HFFc6 (cell line): ENCODE measurements at places on chromosomes 6 and 20. TPM values are rescaled to one million over a fixed set of nuclear protein-coding genes. Genes with fewer than 3 reads are reported as not detected.
A peak's percentile ranks its signal among the peaks of the same experiment; 100 is the strongest.

DNA sequence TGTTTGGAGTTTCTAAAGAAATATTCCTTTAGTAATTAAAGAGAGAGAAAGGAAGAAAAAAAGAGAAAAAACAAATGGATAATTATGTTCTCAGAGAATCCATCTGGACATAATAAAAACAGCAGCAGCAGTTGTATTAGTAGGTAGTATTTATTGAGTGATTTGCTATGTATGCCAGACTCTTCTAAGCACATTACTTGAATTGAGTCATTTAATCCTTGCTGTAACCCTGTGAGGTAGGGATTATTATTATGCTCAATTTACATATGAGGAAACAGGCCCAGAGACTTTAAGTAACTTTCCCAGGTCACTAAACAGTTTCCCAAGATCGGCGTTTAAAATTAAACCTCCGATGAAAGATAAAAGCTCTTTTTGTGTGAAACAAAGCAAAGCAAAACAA, 238.8 kb downstream of the TSHZ2 start:
- H3K27ac ChIP-seq = no peak overlapping the region
- no peak overlapping the region for H3K4me3 ChIP-seq
- H3K36me3 ChIP-seq = no peaks in the 10 kb centered on the region
- H3K27me3 ChIP-seq = no peaks in the 10 kb centered on the region; the same call in 1 of the 2 replicates
- no peak for DNase-seq

DNA sequence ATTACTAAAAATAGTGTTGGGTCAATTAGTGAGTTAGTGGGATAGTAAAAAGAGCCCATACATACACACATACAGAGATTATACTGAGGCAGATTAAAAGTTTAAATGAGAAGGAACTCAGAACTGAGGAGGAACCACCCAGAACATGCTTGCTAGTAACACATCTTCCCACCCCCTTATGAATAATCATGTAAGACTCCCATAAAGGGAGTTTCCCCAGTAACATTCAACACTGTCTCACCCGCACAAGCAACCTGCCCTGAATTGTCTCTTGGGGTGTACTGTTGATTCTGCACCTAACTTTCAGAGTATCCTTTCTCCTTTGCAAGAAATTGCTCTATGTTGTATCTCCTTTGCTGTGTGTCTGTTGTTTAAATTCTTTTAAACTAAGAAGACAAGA, 11.1 kb upstream of the HLA-DQB2 start:
- H3K36me3 ChIP-seq = no peaks in the 10 kb centered on the region
- H3K4me3 ChIP-seq = no peak overlapping the region
- peaks cover 17% of the 10 kb centered on the region for H3K27me3 ChIP-seq
- H3K27ac ChIP-seq = no peak overlapping the region
- DNase-seq = no peak

Gene IL17F
- not detected in 3 replicates for total RNA-seq

Gene TEAD3
- 35.0 and 35.7 TPM in 2 replicates for total RNA-seq

Gene GJA10
- total RNA-seq = not detected in 3 replicates

DNA sequence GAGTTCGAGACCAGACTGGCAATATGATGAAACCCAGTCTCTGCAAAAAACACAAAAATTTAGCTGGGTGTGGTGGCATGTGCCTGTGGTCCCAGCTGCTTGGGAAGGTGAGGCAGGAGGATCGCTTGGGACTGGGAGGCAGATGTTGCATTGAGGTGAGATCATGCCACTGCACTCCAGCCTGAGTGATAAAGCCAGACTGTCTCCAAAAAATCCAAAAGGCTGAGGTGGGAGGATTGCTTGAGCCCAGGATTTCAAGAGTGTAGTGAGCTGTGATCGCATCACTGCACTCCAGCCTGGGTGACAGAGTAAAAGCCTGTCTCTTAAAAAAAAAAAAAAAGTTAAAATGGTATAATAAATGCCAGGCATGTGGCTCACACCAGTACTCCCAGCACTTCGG, 1.3 kb upstream of the PTCRA start:
- H3K27ac ChIP-seq = no peak overlapping the region
- no peak overlapping the region for H3K4me3 ChIP-seq
- no peaks in the 10 kb centered on the region for H3K36me3 ChIP-seq

DNA sequence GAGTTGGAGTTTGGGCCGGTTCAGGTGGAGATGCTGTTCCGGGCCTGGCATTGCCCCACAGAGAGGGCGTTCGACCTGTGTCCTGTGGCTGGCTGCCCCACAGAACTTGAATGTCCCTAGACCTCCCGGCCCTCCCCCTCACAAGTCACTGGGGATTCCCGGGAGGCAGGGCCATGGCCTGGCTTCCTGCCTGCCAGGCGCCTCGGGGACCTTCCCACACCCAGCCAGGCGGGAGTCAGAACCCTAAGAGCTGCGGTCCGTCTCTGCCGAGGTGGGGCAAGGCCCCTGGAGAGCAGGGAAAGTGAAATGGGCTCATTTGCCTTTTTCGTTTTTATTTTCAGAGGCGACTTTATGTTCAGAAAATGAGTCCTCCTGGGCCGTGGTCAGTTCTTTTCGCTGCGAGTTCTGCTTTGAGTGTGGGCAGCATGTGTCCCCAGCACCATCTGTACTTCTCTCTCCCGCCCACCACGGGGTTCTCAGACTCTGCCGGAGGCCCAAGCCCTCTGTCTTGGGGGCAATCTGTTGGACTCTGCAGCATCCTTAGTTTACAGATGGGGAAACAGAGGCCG, 8.5 kb downstream of the RBM38 start:
- no peaks in the 10 kb centered on the region; the same call in 1 of the 2 replicates for H3K27me3 ChIP-seq
- H3K4me1 ChIP-seq = peaks cover 8% of the 10 kb centered on the region
- DNase-seq = no peak
- H3K27ac ChIP-seq = no peak overlapping the region; the same call in 1 of the 2 replicates
- peaks cover 9% of the 10 kb centered on the region; the same call in 1 of the 2 replicates for H3K36me3 ChIP-seq
- no peak overlapping the region for H3K4me3 ChIP-seq

DNA sequence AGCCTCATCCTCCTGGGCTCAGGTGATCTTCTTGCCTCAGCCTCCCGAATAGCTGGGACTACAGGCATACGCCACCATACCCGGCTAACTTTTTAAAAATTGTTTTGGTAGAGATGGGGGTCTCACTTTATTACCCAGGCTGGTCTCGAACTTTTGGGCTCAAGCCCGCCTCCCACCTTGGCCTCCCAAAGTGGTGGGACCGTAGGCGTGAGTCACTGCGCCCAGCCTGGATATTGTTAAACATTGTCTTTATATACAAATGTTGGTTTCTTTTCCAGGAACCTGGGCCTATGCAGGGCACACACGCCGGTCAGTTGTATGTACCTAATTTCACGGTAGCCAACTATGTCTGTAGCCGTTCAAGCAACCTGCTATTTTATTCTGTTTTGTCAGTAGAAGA, 60.1 kb downstream of the SYNJ2 start:
- peaks cover 64% of the 10 kb centered on the region for H3K36me3 ChIP-seq
- no peak for DNase-seq
- peaks cover 3% of the 10 kb centered on the region for H3K27me3 ChIP-seq

Gene ETV7
- 0.20 to 0.57 TPM in 2 of 3 replicates, not detected in the other for total RNA-seq

GRCh38 chr20:58870293-58871014, 17.9 kb downstream of the GNAS start:
- no peak overlapping the region for H3K27ac ChIP-seq
- H3K27me3 ChIP-seq = peaks cover 16% of the 10 kb centered on the region
- H3K4me1 ChIP-seq = peaks cover 9% of the 10 kb centered on the region
- no peak overlapping the region for H3K4me3 ChIP-seq

DNA sequence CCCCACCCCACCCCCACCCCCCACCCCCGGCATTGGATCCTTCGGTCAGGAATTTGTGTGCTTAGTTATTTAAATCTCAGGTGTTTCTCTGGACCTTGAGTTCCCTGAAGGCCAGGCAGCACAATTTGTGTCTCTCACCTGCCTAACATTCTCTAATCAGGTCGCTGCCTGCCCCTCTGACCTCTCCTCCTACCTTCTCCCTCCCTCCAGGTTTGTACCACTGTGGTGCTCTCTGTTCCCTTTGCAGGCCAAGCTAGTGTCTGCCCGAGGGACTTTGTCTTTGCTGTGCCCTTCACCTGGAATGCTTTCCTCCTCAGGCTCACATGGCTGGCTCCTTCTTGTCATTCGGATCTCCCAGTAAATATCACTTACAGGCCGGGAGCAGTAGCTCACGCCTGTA, 131.4 kb upstream of the SLC2A12 start:
- H3K4me3 ChIP-seq = no peak overlapping the region
- no peak for DNase-seq
- peaks cover 3% of the 10 kb centered on the region for H3K27me3 ChIP-seq
- no peak overlapping the region for H3K27ac ChIP-seq

- peaks cover 6% of the 10 kb centered on the region for H3K4me1 ChIP-seq
- DNase-seq = no peak
- H3K36me3 ChIP-seq = no peaks in the 10 kb centered on the region
- no peak overlapping the region for H3K27ac ChIP-seq
- H3K27me3 ChIP-seq = peaks cover 8% of the 10 kb centered on the region
- no peak overlapping the region for H3K4me3 ChIP-seq
Measured at GRCh38 chr6:36694616-36695015, 3.0 kb upstream of the RAB44 start.

Gene HTR1E
- not detected in 3 replicates for total RNA-seq

- DNase-seq = no peak
- no peaks in the 10 kb centered on the region for H3K36me3 ChIP-seq
- H3K4me3 ChIP-seq = no peak overlapping the region
- peaks cover 12% of the 10 kb centered on the region for H3K27me3 ChIP-seq
- H3K4me1 ChIP-seq = peaks cover 6% of the 10 kb centered on the region; the same call in 1 of the 2 replicates
Measured at GRCh38 chr6:159470397-159470796, 222.6 kb downstream of the SOD2 start.

Gene BTN1A1
- not detected in 3 replicates for total RNA-seq

DNA sequence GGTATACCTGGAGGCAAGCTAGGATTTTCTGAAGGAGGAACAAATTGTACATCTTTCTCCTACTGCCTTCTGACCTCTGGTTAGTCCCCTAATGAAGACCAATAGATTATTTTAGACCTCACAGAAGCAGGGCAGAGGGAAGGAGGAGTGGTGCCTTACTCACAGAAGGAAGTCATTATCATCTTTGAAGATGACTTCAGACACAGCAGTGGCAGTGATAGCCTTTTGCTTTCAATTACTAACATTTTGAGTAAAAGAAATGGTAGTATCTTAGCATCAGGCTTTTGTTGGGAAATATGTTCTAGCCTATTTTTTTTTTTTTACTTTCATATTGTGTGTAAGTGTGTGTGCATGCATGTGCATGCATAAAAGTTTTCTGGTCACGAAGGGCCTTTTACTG, 164.2 kb upstream of the PLN start:
- H3K27me3 ChIP-seq = no peaks in the 10 kb centered on the region; the same call in 1 of the 2 replicates
- DNase-seq = no peak
- H3K27ac ChIP-seq = no peak overlapping the region

DNA sequence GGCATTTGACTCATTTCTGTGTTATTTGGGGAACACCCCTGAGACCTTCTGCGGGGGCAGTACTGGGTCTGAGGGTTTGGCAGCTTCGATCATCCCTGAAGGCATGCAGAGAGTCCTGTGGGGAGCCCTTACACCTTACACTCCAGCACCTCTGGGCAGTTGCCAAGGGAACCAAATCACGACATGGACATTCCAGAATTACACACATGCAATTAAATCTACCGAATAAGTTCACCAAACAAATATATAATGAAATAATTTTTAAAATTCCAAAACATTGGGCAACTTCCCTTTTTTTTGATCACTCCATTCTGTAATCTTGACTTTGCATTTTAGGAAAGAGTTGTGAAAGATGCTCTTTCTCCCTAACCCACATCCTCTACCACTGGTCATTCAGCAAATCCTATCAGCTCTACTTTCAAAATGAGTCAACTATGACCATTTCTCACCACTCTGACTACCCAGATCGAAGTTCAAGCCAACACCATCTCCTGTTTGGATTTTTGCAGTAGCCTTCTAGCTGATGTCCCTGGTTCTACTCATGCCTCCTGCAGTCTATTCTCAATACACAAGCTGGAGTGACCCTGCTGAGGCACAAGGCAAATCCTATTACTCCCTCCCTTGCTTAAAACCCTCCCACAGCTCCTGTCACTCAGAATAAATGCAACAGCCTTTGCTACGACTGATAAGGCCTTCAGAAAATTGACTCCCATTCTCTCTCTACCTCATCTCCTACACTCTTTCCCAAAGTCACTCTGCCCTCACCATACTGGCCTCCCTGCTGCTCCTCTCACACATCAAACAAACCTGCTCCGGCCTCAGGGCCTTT, 533.3 kb downstream of the HACE1 start:
- H3K36me3 ChIP-seq = no peaks in the 10 kb centered on the region
- no peak overlapping the region for H3K27ac ChIP-seq
- H3K4me3 ChIP-seq = no peak overlapping the region
- no peaks in the 10 kb centered on the region; the same call in 1 of the 2 replicates for H3K4me1 ChIP-seq
- peak; percentile 1 for DNase-seq

- H3K4me3 ChIP-seq = no peak overlapping the region
- DNase-seq = no peak
- H3K27ac ChIP-seq = no peak overlapping the region
- H3K27me3 ChIP-seq = peaks cover 74% of the 10 kb centered on the region
- H3K4me1 ChIP-seq = peaks cover 15% of the 10 kb centered on the region
Measured at GRCh38 chr6:30463242-30463641, 26.1 kb upstream of the HLA-E start.

DNA sequence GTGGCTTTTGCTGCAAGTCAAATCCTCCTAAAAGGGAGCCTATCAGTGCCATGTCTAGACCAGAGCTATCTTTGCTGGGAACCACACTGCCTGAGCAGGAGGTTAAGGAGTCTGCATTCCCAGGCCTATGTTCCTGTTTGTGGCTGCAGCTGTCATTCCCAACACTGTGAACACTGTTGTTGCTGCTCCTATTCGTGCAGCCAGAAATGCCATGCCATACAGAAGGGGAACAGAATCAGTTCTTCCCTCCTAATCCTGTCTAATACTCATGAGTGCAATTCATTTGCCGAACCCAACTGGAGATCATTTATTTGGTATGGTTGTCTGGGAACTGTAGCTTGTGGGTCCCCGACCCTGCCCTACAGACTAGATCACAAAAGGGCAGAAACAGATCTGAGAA, 406.5 kb upstream of the GJE1 start:
- H3K4me3 ChIP-seq = peak overlapping the region; percentile 3; the same call in 1 of the 2 replicates
- peaks cover 1% of the 10 kb centered on the region; the same call in 1 of the 2 replicates for H3K27me3 ChIP-seq
- peaks cover 37% of the 10 kb centered on the region; the same call in 1 of the 2 replicates for H3K4me1 ChIP-seq
- no peak for DNase-seq
- H3K36me3 ChIP-seq = 0 out of 2 replicates have a peak, but pooled peaks cover 4% of the 10 kb centered on the region
- H3K27ac ChIP-seq = no peak overlapping the region

DNA sequence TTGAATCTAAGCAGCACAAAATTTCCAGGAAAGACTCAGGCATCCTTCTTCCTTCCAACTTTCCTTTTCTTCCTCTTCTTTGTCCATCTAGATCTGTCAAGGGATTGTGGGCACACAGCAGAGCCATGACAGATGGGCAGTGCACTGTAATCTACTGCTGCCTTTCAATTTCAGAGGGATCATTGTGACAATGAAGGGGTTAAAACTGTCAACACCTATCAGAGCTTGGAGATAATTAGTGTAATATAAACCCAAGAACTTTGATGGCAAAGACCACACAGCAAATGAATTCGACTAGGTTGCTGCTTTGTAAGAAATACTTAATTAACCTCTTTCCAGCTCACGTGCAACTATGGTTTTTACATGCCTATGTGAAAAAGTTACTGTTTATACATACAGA, 55.0 kb downstream of the SAMD5 start:
- no peaks in the 10 kb centered on the region for H3K27me3 ChIP-seq
- DNase-seq = no peak
- no peak overlapping the region for H3K4me3 ChIP-seq
- H3K27ac ChIP-seq = no peak overlapping the region
